Uterus (tissue), 4 donors: ENCODE measurements at places on chromosomes 16 and 17. TPM values are rescaled to one million over a fixed set of nuclear protein-coding genes. Genes with fewer than 3 reads are reported as not detected.

GRCh38 chr16:51761001-51761400, 609.9 kb upstream of the SALL1 start:
- no peak for DNase-seq
- H3K4me1 ChIP-seq = no peaks in the 10 kb centered on the region
- no peaks in the 10 kb centered on the region for H3K27me3 ChIP-seq
- H3K27ac ChIP-seq = no peak overlapping the region
- no peak overlapping the region for H3K4me3 ChIP-seq

DNA sequence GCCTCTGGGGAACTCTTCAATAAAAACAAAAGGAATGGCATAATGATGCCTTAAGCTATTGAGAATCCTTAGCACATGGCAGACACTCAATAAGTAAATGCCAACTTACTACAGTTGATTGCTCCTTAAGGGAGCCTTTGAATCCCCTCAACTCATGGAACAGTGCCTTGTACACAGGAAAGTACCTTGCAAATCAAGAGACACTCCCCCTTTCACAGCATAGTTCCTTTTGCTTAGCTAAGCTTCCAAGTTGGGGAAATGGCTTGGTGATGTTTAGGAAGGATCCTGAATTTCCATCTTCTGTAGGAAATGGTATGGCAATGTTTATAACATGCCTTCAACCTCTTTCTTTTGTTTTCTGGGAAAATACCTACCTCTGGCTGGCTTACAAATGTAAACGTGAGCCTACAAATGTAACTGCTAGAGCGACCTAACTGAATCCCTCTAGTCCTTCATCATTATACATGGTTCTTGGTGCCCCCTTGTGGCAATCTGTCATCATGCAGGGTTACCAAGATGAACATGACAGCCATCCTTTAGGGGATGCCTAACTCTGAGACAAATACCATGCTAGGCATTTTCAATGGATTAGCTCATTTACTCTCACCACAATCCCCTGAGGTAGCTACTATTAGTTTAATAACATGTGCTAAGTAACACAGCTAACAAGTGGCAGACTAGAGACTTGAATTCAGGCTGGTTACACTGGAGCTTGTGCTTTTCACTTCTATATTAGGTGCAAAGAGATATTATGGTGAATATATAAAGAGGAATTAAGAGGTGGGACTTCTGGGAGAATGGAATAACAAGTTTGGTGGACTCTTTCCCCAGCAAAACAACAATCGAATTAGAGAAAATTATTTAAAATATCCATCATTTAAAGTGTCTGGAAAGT, 65.0 kb downstream of the MMD start:
- H3K4me1 ChIP-seq = no peaks in the 10 kb centered on the region
- peak; percentile 57 for DNase-seq
- no peaks in the 10 kb centered on the region for H3K27me3 ChIP-seq
- no peaks in the 10 kb centered on the region for H3K36me3 ChIP-seq
- no peak overlapping the region for H3K4me3 ChIP-seq

GRCh38 chr16:86821895-86822294, 243.5 kb downstream of the FOXL1 start:
- no peaks in the 10 kb centered on the region for H3K4me1 ChIP-seq
- H3K27ac ChIP-seq = no peak overlapping the region
- no peak overlapping the region for H3K4me3 ChIP-seq

DNA sequence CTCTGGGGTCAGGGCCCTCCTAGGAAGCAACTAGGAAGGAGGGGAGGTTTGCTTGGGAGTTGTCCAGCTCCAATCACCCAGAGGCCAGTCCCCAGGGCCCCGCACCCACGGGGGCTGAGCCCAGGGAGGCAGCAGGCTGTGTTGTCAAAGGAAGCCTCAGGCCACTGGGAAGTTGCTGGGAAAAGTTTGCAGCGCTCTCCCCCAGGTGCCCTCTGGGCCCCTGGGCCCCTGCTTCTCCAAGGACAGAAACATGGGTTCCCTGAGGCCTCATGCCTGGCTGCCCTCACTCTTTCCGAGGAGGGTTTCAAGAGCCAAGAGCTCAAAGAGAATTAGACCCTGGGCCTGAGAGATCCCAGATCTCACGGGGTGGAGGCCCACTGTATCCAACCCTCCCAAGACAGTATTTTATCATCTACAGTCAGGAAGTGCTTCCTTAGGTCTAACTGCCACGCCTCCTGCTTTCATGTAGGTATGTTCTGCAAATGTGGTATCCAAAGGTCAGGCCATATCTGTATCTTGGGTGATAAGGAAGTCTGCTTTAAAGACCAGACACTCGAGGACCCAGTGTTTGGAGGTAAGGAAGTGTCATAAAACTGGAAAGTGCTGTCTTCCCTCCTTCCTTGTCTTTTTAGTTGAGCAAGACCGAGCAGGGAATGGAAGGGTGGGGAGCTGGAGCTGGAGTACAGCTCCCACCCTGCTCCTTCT, 44.2 kb upstream of the ZNF423 start:
- no peaks in the 10 kb centered on the region for H3K4me1 ChIP-seq
- H3K27ac ChIP-seq = no peak overlapping the region
- no peaks in the 10 kb centered on the region for H3K27me3 ChIP-seq
- no peak overlapping the region for H3K4me3 ChIP-seq
- H3K36me3 ChIP-seq = no peaks in the 10 kb centered on the region

- H3K36me3 ChIP-seq = no peaks in the 10 kb centered on the region
- no peaks in the 10 kb centered on the region for H3K4me1 ChIP-seq
- no peaks in the 10 kb centered on the region for H3K27me3 ChIP-seq
- no peak overlapping the region for H3K4me3 ChIP-seq
- no peak for DNase-seq
These were observed 5.7 kb downstream of the ADGRG1 start for GRCh38 chr16:57634171-57634570.

GRCh38 chr17:48643697-48644012, 17.5 kb upstream of the HOXB9 start:
- no peak overlapping the region for H3K4me3 ChIP-seq
- no peaks in the 10 kb centered on the region for H3K4me1 ChIP-seq
- H3K36me3 ChIP-seq = no peaks in the 10 kb centered on the region
- H3K27ac ChIP-seq = no peak overlapping the region
- H3K27me3 ChIP-seq = peaks cover 52% of the 10 kb centered on the region
- DNase-seq = no peak

DNA sequence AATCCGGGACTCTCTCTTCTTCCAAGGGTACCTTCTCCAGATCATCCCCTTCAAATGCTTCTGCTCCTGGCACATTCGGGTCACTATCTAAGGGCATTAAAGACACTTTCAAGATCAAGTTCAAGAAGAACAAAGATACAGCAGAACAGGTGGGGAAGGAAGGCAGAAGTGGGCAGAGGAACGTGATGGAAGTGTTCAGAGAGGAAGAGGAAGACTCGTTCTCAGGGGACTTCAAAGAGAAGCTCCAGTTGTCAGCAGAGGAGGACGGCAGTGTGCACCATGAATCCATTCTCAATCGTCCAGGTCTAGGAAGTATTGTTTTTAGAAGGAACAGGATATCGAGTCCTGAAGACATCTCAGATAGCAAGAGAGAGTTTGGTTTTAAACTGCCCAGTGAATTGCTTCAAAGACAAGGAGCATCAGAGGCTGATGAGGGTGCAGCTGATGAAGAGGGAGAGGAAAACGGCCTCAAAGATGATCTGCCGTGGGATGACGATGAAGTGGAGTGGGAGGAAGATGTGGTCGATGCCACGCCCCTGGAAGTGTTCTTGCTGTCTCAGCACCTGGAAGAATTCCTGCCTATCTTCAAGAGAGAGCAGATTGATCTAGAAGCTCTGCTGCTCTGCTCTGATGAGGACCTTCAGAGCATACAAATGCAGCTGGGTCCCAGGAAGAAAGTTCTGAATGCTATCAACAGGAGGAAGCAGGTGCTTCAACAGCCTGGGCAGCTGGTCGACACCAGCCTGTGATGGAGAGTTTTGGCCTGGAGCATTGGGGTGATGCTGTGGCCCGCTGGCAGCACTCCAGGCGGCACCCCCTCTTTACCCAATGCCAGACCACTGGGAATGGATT, 16.8 kb downstream of the ANKS4B start:
- no peaks in the 10 kb centered on the region for H3K36me3 ChIP-seq
- no peaks in the 10 kb centered on the region for H3K27me3 ChIP-seq
- DNase-seq = no peak
- no peak overlapping the region for H3K27ac ChIP-seq
- no peak overlapping the region for H3K4me3 ChIP-seq
- H3K4me1 ChIP-seq = no peaks in the 10 kb centered on the region

DNA sequence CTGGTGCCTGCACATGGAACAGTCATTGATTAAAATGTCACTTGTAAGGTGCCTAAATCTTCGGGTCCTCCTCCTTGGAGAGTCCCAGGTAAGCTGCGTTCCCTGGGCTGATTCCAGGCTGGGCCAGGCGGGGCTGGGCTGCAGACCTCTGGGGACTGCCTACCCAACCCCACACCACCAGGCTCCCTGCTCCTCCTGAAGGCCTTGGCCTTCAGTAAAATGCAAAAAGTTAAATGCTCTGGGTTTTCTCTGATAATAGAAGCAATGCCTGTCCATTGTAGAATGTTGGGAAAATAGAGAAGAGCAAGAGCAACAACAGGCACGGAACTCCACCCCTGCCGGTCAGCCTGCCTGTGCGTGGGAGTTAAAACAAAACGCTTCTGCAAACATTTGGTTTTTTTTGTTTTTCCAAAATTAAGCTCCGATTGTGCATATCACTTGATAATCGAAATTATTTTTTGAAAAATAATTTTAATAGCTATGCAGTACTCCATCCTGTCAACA, 363.9 kb downstream of the SEC14L1 start:
- no peaks in the 10 kb centered on the region for H3K4me1 ChIP-seq
- no peaks in the 10 kb centered on the region for H3K36me3 ChIP-seq
- no peak overlapping the region for H3K27ac ChIP-seq
- DNase-seq = peak; percentile 18
- H3K27me3 ChIP-seq = no peaks in the 10 kb centered on the region

GRCh38 chr16:68481636-68482035, 33.3 kb upstream of the SMPD3 start:
- H3K27me3 ChIP-seq = no peaks in the 10 kb centered on the region
- no peak overlapping the region for H3K4me3 ChIP-seq
- no peaks in the 10 kb centered on the region for H3K36me3 ChIP-seq
- H3K4me1 ChIP-seq = no peaks in the 10 kb centered on the region
- DNase-seq = no peak
- no peak overlapping the region for H3K27ac ChIP-seq

- H3K4me1 ChIP-seq = no peaks in the 10 kb centered on the region
- H3K27ac ChIP-seq = peak overlapping the region; percentile 51
- H3K27me3 ChIP-seq = no peaks in the 10 kb centered on the region
- no peaks in the 10 kb centered on the region for H3K36me3 ChIP-seq
These were observed 14.1 kb downstream of the C17orf58 start for GRCh38 chr17:67982034-67982640.

DNA sequence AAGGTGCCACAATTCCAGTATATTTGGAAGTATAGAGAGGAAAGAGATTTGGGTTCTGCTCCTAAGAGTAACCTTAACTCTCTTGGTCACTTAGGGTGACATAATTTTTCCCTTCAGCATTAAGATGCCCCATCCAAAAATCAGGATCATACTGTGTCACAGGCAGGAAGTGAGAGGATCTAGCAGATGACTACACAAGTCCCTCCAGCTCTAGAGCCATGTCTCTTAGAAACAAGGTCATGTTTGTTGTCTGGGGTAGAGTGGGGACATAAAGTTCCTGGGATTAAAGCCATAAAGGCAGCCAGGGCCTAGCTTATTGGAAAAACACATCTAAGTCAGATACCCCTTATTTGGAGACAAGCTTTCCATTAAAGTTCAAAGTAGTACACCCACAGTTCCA, 2.7 kb downstream of the CCL8 start:
- H3K4me1 ChIP-seq = no peaks in the 10 kb centered on the region
- H3K27me3 ChIP-seq = no peaks in the 10 kb centered on the region
- H3K4me3 ChIP-seq = no peak overlapping the region
- H3K27ac ChIP-seq = no peak overlapping the region

- H3K4me3 ChIP-seq = no peak overlapping the region
- H3K27ac ChIP-seq = no peak overlapping the region
- no peak for DNase-seq
- no peaks in the 10 kb centered on the region for H3K4me1 ChIP-seq
- H3K36me3 ChIP-seq = no peaks in the 10 kb centered on the region
These were observed 111.4 kb downstream of the UTP18 start for GRCh38 chr17:51371732-51372151.

DNA sequence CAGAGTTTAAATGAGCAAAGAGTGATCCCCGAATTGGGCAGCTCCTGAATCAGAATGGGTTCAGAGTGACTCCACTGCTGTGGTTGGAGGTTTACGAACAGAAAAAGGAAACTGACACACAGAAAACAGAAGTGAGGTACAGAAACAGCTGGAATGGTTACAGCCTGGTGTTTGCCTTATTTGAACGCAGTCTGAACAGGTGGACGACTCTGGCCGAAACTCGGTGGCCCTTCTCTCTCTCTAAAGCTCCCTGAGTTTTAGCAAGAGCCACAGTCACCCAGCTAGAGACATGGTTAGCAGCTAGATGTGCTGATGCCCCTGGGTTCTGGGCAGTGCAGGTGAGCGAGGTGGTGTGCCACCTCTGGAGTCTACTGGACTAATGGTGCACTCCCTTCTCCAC, 54.2 kb upstream of the ATP2A3 start:
- DNase-seq = no peak
- no peak overlapping the region for H3K4me3 ChIP-seq
- H3K36me3 ChIP-seq = no peaks in the 10 kb centered on the region
- H3K27ac ChIP-seq = no peak overlapping the region
- no peaks in the 10 kb centered on the region for H3K27me3 ChIP-seq

- H3K4me1 ChIP-seq = no peaks in the 10 kb centered on the region
- no peaks in the 10 kb centered on the region for H3K36me3 ChIP-seq
- H3K27me3 ChIP-seq = no peaks in the 10 kb centered on the region
These were observed 38.5 kb downstream of the MSI2 start for GRCh38 chr17:57294629-57295501.

DNA sequence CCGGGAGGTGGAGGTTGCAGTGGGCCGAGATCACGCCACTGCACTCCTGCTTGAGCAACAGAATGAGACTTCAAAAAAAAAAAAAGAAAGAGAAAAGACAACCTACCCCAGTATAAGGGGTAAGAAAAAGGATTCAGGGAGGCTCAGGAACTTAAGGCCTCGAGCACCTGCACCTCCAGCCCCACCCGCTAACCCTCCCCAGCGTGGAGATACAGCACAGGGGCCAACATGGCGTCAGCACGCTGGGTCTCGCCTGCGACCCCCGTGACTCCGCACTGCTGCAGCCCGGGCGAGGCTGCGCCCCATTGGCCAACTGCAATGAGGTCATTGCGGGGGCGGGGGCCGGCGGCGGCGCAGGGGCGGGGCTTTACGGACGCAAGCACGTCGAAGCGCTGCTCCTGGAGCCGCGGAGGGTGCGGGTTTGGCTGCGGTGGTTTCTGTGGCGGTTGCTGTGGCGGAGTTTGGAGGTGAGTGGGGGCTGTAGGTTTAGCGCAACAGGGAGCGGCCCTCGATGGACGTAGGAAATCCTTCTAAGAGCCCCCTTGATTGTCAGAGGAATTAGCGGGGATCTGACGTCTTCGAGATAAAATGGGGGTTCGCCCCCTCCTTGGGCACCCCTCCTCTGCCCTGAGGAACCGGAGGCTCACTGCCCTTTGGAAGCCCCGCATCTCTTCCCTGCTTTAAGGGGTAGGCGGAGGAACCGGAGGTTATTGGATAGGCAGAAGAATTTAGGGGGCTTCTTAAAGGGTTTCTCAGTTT, at the start of gene ATP6V0A1:
ATP6V0A1 (plus strand) TSS at position 382 of the 759 bp plus-strand sequence. CDS start 2,017 bp downstream, outside the sequence.
- H3K27me3 ChIP-seq = no peaks in the 10 kb centered on the region
- peak within 1 kb of the TSS; percentile 63 for H3K4me3 ChIP-seq
- no peaks in the 10 kb centered on the region for H3K36me3 ChIP-seq
- no peaks in the 10 kb centered on the region for H3K4me1 ChIP-seq
- peak within 1 kb of the TSS; percentile 97 for H3K27ac ChIP-seq
- DNase-seq = peak; percentile 95

The CCL11 gene
- total RNA-seq = 4.9 TPM

The PRMT7 gene
- 43.5 TPM for total RNA-seq

The AHSP gene
- not detected for total RNA-seq

The NOL3 gene
- total RNA-seq = 24.3 TPM

The KCNJ18 gene
- not detected for total RNA-seq
